A549 (cell line): ENCODE measurements at places on chromosomes 3 and 15. TPM values are rescaled to one million over a fixed set of nuclear protein-coding genes. Genes with fewer than 3 reads are reported as not detected.

DNA sequence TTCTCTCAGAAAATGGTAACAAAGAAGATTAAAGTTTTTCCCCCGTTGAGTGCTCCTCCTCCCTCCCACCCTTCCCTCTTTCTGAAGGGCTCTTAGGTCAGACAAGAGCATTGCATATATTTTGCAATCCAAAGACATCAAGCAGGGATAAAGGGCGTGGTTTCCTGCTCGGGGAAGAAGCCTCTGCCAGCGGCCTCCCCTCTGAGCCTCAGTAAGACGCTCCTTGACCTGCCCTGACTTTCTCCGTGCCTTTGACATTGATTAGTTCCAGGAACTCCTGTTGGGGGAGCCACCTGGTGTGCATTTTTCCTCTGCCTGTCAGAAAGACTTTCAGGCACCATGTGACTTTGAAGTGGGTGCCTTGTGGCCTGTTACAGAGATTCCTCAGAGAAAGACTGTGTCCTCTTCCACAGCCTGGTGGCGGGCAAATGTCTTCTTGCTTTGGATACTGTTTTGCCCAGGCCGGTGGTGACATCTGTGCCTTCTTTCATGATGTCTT, 87.2 kb upstream of the TBL1XR1 start:
- peak; percentile 19 for DNase-seq

DNA sequence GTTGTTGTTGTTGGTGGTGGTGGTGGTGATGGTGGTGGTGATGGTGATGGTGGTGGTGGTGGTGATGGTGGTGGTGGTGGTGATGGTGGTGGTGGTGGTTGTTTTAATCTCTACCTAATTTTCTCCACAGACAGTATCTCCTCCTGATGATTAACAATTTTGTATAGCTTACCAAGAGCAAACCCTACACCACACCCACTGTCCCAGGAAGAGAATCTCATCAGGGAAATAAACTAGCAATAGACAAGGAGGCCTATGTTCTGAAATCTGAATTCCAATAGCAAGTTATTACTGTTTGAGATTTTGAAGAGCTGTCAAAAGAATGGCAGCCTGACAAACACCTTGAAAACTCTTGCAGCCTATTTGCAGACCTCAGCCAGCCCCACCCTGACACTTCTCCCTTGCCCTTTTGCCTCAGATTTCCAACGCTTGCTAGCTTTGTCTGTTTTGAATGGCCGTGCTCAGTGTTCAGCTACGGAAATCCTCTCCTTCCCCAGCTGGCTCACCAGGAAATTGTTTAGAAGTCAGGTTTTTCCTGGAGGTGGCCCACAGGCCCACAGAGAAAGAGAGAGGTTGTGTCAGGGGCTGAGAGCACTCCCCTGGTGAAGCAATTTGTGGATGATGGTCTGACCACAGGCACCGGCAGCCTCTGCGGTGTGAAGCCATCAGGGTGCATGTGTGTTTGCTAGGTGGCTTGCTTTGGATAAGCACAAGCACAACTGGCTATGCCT, 101.6 kb downstream of the MAGI1 start:
- DNase-seq = no peak

- DNase-seq = no peak
Measured at GRCh38 chr15:58864602-58865424, 68.7 kb downstream of the SLTM start.

DNA sequence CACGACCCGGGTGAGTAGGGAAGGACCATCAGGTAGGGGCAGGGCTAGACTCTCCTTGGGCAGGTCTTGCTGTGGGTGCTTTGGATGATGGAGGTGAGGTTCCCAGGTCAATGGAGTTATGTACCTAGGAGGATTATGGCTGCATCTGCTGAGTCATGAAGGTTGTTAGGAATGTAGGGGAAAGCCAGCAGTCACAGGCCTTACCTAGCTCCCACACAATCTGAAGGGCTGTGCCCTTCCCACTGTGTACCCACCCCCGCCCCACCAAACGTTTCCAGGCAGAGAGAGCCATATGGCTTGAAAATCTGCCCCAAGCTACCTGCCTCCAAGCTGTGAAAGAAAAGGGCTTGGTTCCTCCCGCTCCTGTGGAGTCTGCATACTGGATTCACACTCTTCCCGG, 573.4 kb upstream of the DPPA4 start:
- DNase-seq = no peak

- peak; percentile 17 for DNase-seq
Measured at GRCh38 chr15:60353245-60353920, 44.4 kb downstream of the ANXA2 start.

DNA sequence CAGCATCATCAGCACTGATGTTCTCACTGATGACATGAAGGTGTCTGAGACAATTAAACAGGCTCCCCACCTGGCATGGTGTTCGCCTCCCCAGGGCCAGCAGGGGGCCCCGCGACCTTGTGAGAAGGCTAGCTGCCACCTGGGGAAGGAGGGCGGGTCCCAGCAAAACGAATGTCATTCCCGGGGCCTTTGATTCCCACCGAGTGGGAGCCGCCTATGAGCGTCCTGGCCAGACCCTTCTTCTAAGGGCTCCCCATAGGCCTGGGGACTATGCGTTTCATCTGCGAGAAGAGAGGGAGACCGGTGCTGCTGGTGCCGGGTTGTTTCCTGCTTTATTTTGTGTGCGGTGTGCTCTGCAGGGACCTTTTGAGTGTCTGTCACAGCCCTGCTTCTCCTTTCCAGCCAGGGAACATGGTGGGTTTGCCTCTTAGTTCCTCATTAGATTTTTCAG, 20.5 kb upstream of the MINDY4B start:
- DNase-seq = peak; percentile 49

- peak; percentile 49 for DNase-seq
Measured at GRCh38 chr3:57805674-57806073, 49.6 kb downstream of the SLMAP start.

PPM1L gene
- 0.26 to 0.39 TPM (median 0.27 TPM) in 3 replicates for polyA plus RNA-seq

DNA sequence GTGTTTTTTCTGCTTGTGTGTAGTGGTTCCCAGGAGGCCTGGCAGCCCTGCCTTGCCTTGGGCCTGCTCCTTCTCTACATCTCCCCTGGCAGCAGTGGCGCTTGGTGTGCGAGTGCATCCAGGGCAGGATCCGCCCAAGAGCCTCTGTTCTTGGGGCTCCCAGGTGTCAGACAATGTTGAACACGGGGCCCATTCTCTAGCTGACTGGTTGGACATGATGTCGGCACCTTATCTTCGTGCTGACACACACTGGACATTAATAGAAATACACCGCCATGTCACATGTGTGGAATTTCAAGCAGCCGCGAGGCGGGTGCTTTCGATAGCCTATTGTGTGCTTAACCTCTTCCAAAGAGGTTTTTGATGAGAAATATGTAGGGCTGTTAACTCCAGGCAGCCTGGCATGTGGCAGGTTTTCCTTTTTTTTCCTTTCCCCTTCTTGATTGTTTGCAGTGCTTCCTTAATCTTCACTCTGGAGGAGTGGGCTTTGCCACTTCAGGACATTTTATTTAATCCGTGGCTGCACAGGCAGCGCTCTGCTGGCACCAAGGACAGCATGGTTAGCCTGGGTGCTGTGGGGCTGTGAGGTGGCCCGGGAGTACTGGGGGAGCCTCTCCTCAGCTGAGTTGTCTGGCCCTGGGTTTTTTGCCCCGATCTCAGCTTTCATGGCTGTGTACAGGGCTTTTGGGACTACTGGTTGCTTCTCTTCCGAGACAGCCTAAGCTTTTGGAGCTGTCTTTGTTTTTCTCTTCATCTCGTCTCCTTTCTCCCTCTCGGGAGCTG, 42.5 kb downstream of the CHCHD6 start:
- DNase-seq = peak; percentile 21

DNA sequence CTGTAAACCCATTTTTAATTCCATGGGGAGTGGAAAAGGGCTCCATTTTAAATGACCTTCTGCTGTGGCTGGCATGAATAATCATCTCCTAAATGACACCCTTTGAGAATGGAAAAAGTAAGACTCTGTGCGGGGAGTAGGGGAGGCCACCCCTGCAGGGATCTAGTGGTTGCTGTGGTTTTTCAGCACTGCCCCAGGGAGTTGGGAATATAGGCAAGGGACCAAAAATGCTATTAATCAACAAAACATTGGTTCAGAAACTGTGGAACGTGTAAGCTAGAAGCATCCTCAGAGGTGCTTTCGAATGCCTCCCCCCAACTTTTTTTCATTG, 30.1 kb upstream of the ADAMTS7 start:
- DNase-seq = no peak

NPAP1 gene
- polyA plus RNA-seq = not detected in 3 replicates

- no peak for DNase-seq
Measured at GRCh38 chr15:83919319-83919830, 265.5 kb downstream of the ADAMTSL3 start.

DNA sequence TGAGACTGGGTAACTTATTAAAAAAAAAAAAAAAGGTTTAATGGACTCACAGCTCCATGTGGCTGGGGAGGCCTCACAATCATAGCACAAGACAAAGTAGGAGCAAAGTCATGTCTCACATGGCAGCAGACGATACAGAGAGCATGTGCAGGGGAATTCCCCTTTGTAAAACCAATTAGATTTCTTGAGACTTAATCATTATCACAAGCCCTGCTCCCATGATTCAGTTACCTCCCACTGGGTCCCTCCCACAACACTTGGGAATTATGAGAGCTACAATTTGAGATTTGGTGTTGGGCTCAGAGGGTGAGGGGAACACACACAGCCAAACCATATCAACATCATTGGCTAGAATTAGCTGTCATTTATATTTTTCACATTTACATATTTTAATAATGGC, 221.0 kb downstream of the RSRC1 start:
- no peak for DNase-seq
